MM.1S (cell line): ENCODE measurements at places on chromosomes 12 and 14.
A peak's percentile ranks its signal among the peaks of the same experiment; 100 is the strongest.

DNA sequence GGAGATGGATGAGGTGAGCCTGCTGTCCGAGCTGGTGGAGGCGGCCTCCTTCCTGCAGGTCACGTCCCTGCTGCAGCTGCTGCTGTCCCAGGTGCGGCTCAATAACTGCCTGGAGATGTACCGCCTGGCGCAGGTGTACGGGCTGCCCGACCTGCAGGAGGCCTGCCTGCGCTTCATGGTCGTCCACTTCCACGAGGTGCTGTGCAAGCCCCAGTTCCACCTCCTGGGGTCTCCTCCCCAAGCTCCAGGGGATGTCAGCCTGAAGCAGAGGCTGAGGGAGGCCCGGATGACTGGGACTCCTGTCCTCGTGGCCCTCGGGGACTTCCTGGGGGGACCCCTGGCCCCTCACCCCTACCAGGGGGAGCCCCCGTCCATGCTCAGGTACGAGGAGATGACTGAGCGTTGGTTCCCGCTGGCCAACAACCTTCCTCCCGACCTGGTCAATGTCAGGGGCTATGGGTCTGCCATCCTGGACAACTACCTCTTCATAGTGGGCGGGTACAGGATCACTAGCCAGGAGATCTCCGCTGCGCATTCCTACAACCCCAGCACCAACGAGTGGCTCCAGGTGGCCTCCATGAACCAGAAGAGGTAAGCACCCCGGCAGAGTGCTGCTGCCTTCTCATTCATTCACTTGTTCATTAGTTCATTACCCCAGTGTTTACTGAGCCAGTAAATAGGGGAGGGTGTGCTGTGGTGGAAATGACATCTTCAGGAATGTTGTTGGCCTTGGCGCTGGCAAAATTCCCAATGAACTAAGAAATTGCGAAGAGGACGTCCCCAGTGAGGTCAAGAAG lies 774 bp upstream of the MANSC4 start:
- H3K4me1 ChIP-seq: peaks cover 8% of the 10 kb centered on the region
- no peaks in the 10 kb centered on the region for H3K27me3 ChIP-seq
- no peaks in the 10 kb centered on the region for H3K36me3 ChIP-seq

DNA sequence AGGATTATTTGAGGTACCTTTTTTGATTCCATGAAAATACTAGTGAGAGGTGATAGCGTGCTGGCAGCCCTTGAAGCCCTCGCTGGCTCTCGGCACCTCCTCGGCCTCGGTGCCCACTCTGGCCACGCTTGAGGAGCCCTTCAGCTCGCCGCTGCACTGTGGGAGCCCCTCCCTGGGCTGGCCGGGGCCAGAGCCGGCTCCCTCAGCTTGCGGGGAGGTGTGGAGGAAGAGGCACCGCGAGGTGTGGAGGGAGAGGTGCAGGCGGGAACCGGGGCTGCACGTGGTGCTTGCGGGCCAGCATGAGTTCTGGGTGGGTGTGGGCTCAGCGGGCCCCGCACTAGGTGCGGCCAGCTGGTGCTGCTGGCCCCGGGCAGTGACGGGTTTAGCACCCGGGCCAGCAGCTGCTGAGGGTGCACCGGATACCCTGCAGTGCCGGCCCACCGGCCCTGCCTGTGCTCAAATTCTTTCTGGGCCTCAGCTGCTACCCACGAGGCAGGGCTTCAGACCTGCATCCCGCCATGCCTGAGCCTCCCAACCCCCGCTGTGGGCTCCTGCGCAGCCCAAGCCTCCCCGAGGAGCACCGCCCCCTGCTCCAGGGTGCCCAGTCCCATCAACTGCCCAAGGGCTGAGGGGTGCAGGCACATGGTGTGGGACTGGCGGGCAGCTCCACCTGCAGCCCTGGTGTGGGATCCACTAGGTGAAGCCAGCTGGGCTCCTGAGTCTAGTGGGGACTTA lies 7.4 kb downstream of the MOK start:
- no peak overlapping the region for H3K4me3 ChIP-seq
- H3K36me3 ChIP-seq: no peaks in the 10 kb centered on the region
- H3K27me3 ChIP-seq: no peaks in the 10 kb centered on the region
- no peak overlapping the region for H3K27ac ChIP-seq
- H3K4me1 ChIP-seq: no peaks in the 10 kb centered on the region
- DNase-seq: no peak

- no peaks in the 10 kb centered on the region for H3K36me3 ChIP-seq
- H3K4me3 ChIP-seq: no peak overlapping the region
- H3K27ac ChIP-seq: no peak overlapping the region
- no peaks in the 10 kb centered on the region for H3K27me3 ChIP-seq
Observed at GRCh38 chr14:34966413-34966812, 16.4 kb upstream of the SRP54 start.

- H3K4me1 ChIP-seq: peaks cover 21% of the 10 kb centered on the region
- no peak overlapping the region for H3K27ac ChIP-seq
- H3K36me3 ChIP-seq: no peaks in the 10 kb centered on the region
- H3K27me3 ChIP-seq: no peaks in the 10 kb centered on the region
Observed at GRCh38 chr12:6372403-6373003, 2.9 kb downstream of the SCNN1A start.

GRCh38 chr14:78088916-78089315 lies 81.3 kb upstream of the NRXN3 start:
- H3K27me3 ChIP-seq: no peaks in the 10 kb centered on the region
- H3K4me3 ChIP-seq: no peak overlapping the region
- DNase-seq: no peak
- H3K36me3 ChIP-seq: no peaks in the 10 kb centered on the region

- no peaks in the 10 kb centered on the region for H3K36me3 ChIP-seq
- H3K4me1 ChIP-seq: peaks cover 15% of the 10 kb centered on the region
- DNase-seq: no peak
- H3K27me3 ChIP-seq: no peaks in the 10 kb centered on the region
Observed at GRCh38 chr14:30861200-30861599, 13.2 kb upstream of the COCH start.

DNA sequence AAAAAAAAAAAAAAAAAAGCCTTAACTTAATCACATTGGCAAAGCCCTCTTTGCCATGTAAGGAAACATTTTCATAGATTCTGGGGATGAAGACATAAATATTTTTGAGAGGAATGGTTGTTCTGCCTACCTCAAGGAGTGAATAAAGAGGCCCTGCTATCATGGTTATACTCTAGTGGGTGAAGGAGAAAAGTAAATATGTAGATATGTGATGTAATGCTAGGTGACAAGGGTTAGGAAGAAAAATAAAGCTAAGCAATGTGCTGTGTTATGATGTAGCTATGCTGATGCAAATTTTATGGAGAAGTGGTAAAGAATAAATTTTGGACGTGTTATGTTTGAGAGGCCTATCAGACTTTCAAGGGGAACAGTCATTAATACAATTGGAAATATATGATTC lies 80.1 kb upstream of the DUSP6 start:
- DNase-seq: no peak
- H3K36me3 ChIP-seq: no peaks in the 10 kb centered on the region
- H3K27ac ChIP-seq: no peak overlapping the region
- H3K27me3 ChIP-seq: no peaks in the 10 kb centered on the region
- H3K4me1 ChIP-seq: peaks cover 8% of the 10 kb centered on the region
- H3K4me3 ChIP-seq: no peak overlapping the region

GRCh38 chr14:58964598-58964928 lies 223.9 kb upstream of the DAAM1 start:
- no peaks in the 10 kb centered on the region for H3K4me1 ChIP-seq
- DNase-seq: no peak
- H3K27ac ChIP-seq: no peak overlapping the region

DNA sequence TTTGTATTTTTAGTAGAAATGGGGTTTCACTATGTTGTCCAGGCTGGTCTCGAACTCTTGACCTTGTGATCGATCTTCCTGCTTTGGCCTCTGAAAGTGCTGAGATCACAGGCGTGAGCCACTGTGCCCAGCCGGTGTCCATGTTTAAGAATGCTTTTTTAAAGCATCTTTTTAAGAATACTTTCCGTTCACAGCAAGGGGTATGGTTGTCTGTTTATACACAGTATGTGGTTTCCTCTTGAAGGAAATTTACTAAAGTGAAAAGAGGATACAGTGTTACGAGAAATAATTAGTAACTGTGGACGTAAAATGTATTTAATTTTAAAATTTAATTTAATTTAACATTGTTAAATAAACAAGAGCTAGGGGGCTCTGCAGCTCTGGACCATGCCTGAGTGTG lies 73.4 kb downstream of the GSC start:
- H3K4me1 ChIP-seq: no peaks in the 10 kb centered on the region
- H3K27me3 ChIP-seq: no peaks in the 10 kb centered on the region
- H3K36me3 ChIP-seq: no peaks in the 10 kb centered on the region
- H3K27ac ChIP-seq: no peak overlapping the region
- no peak overlapping the region for H3K4me3 ChIP-seq
- no peak for DNase-seq

DNA sequence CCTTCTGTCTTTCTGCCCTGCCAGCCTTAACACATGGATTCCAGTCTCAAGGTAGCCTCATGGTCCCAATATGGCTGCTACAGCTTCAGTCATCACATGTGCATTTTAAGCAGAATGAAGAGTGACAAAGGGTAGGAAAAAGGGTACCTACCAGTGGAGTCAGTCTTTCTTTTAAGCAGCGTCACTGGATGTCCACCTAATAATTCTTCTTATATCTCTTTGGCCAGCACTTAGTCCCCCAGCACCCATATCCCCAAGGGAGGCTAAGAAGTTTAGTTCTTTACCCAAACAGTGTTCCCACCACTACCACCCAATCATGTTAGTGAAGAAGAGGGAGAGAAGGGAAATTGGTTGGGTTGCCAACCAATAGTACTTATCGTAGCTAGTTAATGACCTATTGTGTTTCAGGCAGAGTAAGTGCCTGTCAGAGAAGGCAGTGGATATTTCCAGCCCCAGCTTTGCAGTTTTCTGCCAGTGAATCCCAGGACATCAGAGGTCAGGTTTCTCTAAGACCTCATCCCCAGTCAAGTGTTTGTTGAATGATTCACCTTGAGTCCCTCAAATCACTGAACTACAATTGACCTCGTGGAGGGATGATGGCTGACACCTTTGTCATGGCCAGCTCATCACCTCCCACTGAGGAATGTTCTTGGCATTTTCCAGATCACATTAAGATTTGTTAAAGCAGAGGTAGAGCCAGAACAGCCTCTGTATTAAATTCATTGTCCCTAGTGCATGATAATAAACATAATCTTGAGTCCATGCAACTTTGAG lies 250.9 kb upstream of the CRY1 start:
- H3K36me3 ChIP-seq: no peaks in the 10 kb centered on the region
- no peak for DNase-seq
- H3K27me3 ChIP-seq: no peaks in the 10 kb centered on the region; the same call in 1 of the 2 replicates
- no peaks in the 10 kb centered on the region for H3K4me1 ChIP-seq

GRCh38 chr14:105375635-105376057 lies 22.7 kb upstream of the TEX22 start:
- H3K27me3 ChIP-seq: no peaks in the 10 kb centered on the region
- H3K4me1 ChIP-seq: no peaks in the 10 kb centered on the region
- no peak overlapping the region for H3K4me3 ChIP-seq
- DNase-seq: no peak

DNA sequence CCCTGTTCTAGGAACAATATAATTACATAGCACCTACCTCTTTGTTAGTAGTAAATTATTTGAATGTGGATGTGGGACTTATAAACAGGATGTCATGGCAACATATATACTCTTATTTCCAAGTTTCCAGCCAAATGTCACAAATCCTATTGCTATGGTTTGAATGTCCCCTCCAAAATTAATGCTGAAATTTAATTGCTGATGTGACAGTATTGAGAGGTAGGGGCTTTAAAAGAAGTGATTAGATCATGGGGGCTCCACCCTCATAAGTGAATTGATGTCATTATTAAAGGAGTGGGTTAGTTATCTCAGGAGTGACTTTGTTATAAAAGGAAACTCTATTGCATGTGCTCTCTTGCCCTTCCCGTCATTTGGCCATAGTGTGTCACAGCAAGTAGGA lies 164.2 kb upstream of the ATF7IP start:
- H3K4me3 ChIP-seq: no peak overlapping the region
- H3K36me3 ChIP-seq: no peaks in the 10 kb centered on the region
- DNase-seq: no peak
- H3K4me1 ChIP-seq: no peaks in the 10 kb centered on the region
- H3K27ac ChIP-seq: no peak overlapping the region

GRCh38 chr14:91303091-91303923 lies 58.8 kb upstream of the GPR68 start:
- H3K27ac ChIP-seq: no peak overlapping the region
- H3K36me3 ChIP-seq: no peaks in the 10 kb centered on the region; the same call in none of the 2 replicates
- H3K27me3 ChIP-seq: no peaks in the 10 kb centered on the region
- peak; percentile 26 for DNase-seq
- no peaks in the 10 kb centered on the region for H3K4me1 ChIP-seq
- no peak overlapping the region for H3K4me3 ChIP-seq

DNA sequence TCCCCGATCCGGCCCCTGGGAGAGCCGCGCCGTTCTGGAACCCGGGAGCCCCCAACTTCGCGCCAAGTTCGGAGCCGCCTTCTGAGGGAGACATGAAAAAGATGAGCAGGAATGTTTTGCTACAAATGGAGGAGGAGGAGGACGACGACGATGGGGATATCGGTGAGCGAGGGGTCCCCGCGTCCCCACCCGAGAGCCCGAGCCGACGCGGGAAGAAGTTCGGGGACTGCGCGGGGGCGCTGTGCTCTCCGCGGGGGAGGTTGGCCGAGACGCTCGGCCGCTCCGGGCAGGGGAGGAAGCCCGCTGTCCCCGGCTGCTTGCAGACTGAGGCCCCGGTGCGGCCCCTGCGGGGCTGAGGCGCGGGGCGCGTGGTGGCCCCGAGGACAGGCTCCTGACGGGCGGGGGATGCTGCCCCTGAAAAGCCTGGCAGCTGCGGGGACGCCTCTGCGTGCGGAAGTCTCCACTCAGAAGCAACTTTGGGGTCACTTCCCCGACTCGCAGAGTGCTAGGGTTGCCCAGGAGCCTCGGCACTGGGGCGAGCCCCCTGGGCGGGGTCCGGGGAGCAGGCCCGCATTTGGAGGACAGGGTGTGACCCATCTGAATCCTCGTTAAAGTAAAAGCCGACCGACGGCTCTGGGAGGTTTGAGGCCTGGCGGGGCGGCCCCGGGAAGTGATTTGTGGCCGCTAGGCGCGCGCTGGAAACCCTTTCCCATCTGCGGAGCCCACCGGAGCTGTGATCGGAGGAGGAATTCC lies 511 bp downstream of the ANO6 start:
- DNase-seq: peak; percentile 51
- H3K4me1 ChIP-seq: peaks cover 19% of the 10 kb centered on the region
- H3K27ac ChIP-seq: peak overlapping the region; percentile 80
- H3K36me3 ChIP-seq: no peaks in the 10 kb centered on the region
- H3K27me3 ChIP-seq: no peaks in the 10 kb centered on the region
- H3K4me3 ChIP-seq: peak overlapping the region; percentile 81

DNA sequence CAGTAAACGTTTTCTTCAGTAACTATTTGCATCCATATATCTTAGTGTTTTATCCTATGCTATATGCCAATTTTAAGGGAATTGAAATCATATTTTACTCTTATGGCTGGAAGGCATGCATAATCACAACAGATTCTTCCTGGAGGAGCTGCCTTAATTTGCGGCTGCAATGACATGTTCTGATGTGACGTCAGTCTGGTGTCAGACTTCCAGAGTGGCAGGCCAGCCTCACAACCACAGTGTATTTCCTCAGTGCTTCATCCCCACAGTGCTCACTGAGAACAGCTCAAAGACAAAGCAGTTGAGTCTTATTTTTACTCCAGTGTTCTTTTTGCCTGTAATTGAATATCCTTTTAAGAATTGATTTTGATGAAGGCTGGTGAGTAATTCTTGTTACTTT lies 107.1 kb downstream of the PLEKHA5 start:
- no peaks in the 10 kb centered on the region for H3K27me3 ChIP-seq
- H3K4me3 ChIP-seq: no peak overlapping the region
- DNase-seq: no peak
- H3K4me1 ChIP-seq: no peaks in the 10 kb centered on the region

- no peak overlapping the region for H3K27ac ChIP-seq
- H3K4me1 ChIP-seq: no peaks in the 10 kb centered on the region
- no peaks in the 10 kb centered on the region for H3K27me3 ChIP-seq
- H3K36me3 ChIP-seq: no peaks in the 10 kb centered on the region
- DNase-seq: no peak
Observed at GRCh38 chr12:89721291-89721987, 12.8 kb upstream of the ATP2B1 start.

- H3K36me3 ChIP-seq: no peaks in the 10 kb centered on the region
- DNase-seq: no peak
- H3K27me3 ChIP-seq: no peaks in the 10 kb centered on the region
Observed at GRCh38 chr14:82011460-82011859, 477.8 kb upstream of the SEL1L start.
